ENCODE measurements at places on chromosomes 16 and 17.

- no peak for DNase-seq
Measured at GRCh38 chr16:85970738-85971137, 71.8 kb downstream of the IRF8 start.

DNA sequence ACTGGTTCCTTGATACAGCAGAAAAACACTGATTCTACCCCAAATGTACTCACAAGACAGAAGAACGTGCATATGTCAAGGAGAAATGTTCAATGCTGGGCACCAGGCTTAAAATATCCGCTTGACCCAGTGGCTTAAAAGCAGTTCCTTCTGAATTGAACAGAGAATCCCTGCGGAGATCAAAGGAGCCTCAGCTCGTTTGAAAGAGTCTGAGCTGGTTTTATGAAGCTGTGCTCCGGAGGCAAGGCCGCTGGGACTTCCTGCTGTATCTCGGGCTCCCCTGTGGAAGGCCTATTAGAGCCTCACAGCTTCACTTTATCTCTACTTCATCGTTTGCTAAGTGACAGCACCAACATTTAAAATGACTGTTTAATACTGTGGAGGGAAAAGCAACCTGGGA, 2.2 kb downstream of the LMF1 start:
- DNase-seq: no peak

- DNase-seq: peak; percentile 85
Measured at GRCh38 chr16:12323007-12323758, 346.6 kb downstream of the SNX29 start.

GRCh38 chr17:28244446-28244845, 74.6 kb upstream of the TMEM97 start:
- no peak for DNase-seq

DNA sequence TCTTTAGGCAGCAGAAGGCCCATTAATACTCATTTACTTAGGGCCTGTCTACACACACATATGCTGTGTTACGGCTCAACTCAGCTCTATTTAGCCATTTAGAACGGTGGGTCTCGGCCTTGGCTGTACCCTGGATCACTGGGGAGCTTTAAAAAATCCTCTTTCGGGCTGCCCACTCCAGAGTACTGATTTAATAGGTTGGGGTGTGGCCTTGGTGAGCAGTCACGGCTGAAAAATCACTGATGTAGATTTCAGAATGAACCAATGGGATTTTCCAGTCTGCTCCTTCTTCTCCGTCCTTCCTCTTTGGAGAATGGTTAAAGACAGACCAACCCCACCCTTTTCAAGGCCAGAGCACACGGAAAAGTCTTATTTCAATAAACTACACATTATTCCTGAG, 223.5 kb downstream of the CCDC182 start:
- DNase-seq: no peak

- no peak for DNase-seq
Measured at GRCh38 chr16:12403746-12404658, 399.7 kb downstream of the CPPED1 start.

DNA sequence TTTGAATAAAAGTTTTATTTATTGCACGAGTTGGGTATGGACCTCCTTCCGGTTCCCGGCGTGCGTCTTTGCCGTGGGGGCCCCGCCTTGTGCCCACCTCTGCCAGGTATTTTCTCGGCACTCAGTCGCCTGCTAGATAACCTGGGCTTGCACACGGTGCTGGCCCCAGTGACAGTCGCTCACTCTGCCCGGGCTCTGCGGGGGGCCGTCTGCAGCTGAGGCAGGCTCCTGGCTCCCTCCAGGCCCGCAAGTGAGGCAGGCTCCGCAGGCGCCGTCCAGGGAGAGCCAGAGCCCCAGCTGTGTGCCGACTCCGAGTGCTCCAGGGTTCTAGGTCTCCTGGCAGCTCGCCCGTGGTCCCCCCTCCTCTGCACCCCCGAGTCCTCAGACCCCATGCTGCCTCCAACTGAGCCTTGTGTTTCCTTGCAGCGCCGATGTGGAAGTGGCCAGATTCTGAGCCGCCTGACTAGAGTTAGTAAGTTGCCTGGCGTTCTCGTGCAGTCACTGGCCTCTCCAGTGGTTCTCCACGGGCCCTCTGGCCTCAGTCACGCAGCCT, 54.7 kb upstream of the PVALEF start:
- no peak for DNase-seq

DNA sequence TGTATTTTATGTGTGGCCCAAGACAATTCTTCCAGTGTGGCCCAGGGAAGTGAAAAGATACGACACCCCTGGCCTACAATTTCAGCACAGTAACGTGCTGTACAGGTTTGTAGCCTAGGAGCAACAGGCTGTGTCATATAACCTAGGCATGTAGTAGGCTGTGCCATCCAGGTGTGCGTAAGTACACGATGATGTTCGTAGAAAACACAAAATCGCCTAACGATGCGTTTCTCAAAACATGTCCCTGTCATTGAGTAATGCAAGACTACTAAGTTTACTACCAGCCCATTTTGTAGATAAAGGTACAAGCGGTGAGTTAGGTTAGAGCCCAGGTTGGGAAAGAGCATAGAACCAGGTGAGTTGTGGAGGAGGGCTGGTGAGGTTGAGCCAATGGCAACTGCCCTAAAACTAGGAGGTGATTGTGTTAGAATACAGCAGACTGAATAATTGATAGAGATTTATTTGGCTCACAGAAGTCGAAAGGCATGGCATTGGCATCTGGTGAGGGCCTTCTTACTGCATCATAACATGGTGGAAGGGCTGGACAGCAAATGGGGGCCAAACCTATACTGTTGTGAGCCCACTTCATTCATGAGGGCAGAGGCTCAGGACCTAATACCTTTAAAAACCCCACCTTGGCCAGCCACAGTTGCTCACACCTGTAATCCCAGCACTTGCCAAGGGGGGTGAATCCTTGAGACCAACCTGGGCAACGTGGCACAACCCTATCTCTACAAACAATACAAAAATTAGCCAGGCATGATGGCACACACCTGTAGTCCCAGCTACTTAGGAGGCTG, 4.2 kb downstream of the EIF1 start:
- DNase-seq: no peak

DNA sequence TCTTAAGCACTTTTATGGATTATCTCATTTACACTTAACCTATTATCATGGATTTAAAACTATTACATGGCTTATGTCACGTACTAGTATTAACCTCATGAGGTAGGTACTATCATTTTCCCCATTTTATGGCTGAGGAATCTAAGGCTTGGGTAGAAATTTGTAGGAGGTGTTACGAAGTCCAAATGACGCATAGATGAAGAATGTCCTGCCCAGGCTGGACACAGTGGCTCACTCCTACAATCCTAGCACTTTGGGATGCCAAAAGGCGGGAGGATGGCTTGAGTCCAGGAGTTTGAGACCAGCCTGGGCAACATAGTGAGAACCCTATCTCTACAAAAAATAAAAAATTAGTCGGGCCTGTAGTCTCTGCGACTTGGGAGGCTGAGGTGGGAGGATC, 4.8 kb upstream of the C1QL1 start:
- DNase-seq: no peak

DNA sequence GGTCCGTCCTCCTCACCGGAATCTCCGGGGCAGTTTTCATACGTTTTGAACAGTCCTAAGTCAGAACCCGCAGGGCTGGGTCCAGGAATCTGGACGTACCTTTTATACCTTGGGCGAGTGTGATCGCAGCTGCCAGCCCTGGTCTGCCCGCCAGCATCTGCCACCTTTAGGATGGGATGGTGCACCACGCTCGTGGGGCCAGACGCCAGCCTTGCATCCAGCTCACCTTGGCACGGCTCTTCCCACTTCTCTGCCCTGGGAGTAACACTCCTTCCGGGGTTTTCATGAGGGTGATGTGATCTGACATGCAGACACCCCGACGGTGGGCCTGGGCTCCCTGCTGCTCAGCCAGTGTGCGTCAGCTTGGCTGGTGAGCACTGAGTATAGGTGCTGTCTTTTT, 66.6 kb upstream of the ZNF469 start:
- DNase-seq: no peak

GRCh38 chr16:29316761-29317183, 89.7 kb downstream of the NPIPB11 start:
- no peak for DNase-seq

DNA sequence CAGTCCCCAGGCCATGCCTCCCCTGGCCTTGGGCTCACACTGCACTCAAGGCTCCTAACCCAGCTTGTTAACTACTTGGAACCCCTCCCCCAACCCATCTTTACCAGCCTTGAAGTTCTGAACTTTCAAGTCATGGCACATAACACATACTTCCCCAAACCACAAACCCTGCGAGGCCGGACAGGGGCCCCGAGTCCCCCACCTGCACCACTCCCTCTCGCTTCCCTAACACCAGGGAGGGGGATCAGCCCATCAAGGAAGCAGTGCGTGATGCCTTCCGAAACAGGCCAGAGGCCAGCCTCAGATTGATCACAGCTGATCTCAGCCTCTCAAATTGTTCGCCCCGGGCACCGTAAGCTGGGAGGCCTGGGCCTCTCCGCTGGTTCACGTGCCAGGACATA, 3.0 kb upstream of the NLRC3 start:
- DNase-seq: peak; percentile 86

- DNase-seq: no peak
Measured at GRCh38 chr17:10109146-10109545, 89.3 kb downstream of the GAS7 start.

GRCh38 chr16:2902337-2903130, 9.2 kb upstream of the FLYWCH1 start:
- no peak for DNase-seq

- no peak for DNase-seq
Measured at GRCh38 chr17:6576038-6576785, 19.9 kb upstream of the PITPNM3 start.

DNA sequence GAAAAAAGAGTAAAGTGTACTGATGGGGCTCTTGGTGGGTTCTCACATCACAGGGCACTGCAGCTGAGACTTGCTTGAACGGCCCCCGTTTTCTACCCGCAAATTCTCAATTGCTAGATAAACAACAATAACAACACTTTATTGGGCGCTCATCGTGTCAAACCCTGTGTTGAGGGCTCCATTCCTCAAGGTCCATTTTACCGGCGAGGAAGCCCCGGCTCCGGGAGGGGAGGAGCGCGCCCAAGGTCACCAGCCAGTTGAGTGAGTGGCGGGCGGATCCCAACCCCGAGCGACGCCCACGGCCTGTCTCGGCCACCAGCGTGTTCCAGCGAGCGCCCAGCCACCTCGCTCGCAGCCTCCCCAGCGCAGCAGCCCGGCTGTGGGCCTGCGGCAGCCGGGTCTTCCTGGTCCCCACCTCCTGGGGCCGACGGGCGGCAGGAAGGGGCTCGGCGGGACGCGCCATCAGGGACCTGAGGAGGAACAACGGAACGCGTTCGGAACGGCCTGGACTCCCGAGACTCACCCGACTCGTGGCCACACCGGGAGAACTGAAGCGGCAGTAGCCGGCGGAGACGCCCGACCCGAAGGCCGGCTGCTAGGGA, 373 bp downstream of the CMC2 start:
- DNase-seq: peak; percentile 73

DNA sequence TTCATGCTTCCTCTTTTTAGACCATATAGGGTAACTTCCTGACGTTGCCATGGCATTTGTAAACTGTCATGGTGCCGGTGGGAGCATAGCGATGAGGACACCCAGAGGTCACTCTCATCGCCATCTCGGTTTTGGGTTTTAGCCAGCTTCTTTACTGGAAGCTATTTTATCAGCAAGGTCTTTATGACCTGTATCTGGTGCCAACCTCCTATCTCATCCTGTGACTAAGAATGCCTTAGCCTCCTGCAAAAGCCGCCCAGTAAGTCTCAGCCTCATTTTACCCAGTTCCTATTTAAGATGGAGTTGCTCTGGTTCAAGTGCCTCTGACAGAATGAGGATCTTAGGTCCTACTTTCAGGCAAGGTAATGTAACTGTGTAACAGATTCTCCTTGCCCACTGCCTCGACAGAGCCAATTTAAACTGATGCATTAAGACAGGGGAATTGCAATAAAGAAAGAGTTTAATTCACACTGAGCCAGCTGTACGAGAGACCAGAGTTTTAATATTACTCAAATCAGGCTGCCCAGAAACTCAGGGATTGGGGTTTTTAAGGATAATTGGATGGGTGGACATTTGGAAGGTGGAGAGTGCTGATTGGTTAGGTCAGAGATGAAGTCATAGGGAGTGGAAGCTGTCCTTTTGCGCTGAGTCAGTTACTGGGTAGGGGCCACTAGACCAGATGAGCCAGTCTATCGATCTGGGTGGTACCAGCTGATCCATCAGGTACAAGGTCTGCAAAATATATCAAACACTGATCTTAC, 59.9 kb upstream of the ATF7IP2 start:
- no peak for DNase-seq

- peak; percentile 30 for DNase-seq
Measured at GRCh38 chr17:76539631-76540271, at the start of gene PRCD. Gene PRCD, plus strand, starts transcription at chr17:76540044. Its CDS starts 98 bp downstream, at chr17:76540142.

GRCh38 chr17:39001703-39002637, 34.8 kb upstream of the FBXO47 start:
- DNase-seq: no peak

- no peak for DNase-seq
Measured at GRCh38 chr16:74574146-74574545, 32.8 kb downstream of the GLG1 start.

DNA sequence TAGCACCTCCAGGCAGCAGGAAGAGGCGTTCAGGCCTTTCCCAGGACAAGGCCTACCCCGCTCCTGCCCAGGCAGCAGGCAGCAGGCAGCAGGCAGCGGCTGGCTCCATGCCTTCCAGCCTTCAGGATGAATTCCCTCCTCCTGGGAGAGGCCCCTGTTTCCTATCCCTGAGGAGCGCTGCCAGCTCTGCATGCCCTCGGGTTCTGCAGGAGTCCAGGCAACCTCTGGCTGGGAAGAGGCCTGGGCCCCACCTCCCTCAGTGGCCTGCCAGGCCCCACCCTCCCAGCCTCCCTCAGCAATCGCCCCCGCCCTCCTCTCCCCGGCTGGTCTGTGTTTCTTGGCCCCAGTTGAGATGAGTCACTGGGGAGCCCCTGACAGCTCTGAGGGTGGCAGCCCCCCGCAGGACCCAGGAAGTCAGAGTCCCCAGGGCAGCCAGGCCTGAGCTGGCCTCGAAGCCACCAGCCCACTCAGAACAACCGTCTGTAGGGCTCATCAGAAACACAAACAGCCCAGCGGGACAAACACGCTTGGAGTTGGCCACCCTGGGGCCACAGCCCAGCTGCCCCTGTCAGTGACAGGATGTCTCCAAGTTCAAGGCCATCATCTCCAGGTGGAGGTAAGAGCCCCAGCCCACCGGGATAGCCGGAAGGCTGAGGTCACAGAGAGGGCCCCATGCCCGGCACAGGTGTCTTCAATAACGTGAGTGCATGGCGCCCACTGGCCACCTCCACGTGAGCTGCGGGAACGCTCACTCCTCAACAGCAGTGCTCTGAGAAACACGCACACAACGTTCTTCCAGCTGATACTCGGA, 39.5 kb upstream of the CIBAR2 start:
- DNase-seq: no peak

- no peak for DNase-seq
Measured at GRCh38 chr16:19486750-19487325, 35.1 kb downstream of the GDE1 start.

DNA sequence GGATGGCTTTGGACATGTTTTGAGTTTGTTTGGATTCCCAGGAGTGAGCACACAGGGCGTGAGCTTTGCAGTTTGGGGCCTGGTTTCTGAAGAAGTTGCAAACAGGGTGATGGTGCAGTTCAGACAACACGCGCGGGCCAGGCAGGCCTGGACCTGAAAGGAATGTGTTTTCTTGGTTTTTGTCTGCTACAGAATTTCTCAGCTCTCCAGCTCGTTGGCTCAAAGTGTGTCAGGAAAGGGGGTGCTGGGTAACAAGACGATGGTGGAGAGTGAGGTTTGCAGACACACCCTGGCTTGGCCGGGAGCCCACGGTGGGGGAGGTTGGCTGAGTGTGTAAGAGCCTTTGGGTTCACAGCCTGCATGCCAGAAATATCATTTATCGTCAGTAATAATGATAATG, 82.3 kb downstream of the CMIP start:
- DNase-seq: no peak

- DNase-seq: no peak
Measured at GRCh38 chr16:87311387-87311786, 5.8 kb downstream of the C16orf95 start.
